Glomerular endothelial cell (primary cell): ENCODE measurements at places on chromosomes 5 and 9. TPM values are rescaled to one million over a fixed set of nuclear protein-coding genes. Genes with fewer than 3 reads are reported as not detected.

Gene TMC1
- total RNA-seq = 0.23 and 0.82 TPM in 2 replicates

DNA sequence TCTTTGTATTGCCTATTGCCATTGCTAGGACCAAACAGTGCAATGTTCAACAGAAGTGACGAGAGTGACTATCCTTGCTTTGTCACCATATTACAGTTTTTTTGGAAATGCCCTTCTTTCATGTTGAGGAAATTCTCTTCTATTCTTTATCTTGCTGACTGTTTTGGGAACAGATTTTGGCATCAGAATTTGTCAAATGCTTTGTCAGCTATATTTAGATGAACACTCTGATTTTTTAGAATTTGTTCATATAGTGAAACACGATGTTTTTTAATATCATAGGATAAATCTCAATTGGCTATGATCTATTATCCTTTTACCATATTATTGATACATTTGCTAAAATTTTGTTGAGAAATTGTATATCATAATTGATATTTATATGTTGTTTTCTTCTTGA, 31.4 kb downstream of the FBN2 start:
- DNase-seq = no peak

GRCh38 chr9:79220666-79221065, 351.1 kb upstream of the TLE4 start:
- DNase-seq = no peak

GRCh38 chr9:71990466-71990865, 69.9 kb downstream of the C9orf57 start:
- DNase-seq = no peak

DNA sequence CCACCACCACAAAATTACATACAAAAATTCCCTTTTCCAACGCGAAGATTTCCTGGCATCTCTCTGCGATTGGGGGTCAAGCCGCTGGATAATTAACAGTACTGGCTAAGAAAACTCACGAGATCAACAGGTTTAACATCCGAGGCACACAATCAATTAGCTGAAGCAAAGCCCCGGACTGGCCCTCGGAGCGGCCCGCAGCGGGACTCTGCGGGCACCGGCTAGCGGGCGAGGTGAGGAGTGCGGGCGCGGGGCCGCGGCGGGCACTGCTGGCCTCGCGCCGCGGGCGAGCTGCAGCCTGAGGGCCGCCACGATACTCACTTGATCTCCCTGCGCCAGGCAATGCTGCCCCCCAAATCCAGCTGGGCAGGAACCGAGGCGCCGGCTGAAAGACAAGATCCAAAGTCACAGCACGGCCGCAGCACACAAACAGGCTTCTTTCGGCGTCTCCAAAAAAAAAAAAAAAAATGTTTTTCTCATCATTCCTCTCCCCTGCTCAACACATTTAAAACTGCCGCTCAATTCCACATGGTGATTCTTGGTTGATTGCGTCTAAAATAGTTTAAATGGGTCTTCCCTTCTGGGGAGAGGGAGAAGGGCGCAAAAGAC, 210.2 kb downstream of the MEF2C start:
- no peak for DNase-seq

Gene SPINK5
- 0.12 and 3.2 TPM in 2 replicates for total RNA-seq

Gene NIPAL4
- 0.44 and 0.64 TPM in 2 replicates for total RNA-seq

GRCh38 chr9:250625-251024, 36.0 kb downstream of the DOCK8 start:
- DNase-seq = no peak

Gene C9orf57
- not detected in 2 replicates for total RNA-seq

- no peak for DNase-seq
These were observed 104.4 kb upstream of the CXCL14 start for GRCh38 chr5:135683189-135683588.

DNA sequence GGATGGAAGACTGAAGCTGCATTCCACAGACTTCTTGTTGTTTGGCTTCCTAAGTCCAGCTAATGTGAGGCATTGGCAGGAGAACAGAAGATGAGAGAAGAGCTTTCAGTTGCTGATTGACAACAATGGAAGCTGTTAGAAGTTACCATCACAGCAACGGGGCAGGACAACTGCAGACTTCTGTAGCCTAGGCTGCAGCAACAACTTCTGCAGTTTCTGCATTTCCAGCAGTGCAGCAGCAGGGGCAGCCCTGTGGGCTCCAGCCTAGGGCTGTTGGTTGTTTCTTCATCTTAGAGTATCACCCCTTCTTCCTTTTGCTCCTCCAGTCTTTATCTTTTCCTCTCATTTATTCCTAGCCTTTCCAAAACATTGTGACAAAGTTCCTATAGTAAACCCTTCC, 528.8 kb upstream of the PTGER4 start:
- no peak for DNase-seq

Gene NEUROG1
- not detected in 2 replicates for total RNA-seq
